ENCODE measurements at places on chromosomes 7 and 10.

DNA sequence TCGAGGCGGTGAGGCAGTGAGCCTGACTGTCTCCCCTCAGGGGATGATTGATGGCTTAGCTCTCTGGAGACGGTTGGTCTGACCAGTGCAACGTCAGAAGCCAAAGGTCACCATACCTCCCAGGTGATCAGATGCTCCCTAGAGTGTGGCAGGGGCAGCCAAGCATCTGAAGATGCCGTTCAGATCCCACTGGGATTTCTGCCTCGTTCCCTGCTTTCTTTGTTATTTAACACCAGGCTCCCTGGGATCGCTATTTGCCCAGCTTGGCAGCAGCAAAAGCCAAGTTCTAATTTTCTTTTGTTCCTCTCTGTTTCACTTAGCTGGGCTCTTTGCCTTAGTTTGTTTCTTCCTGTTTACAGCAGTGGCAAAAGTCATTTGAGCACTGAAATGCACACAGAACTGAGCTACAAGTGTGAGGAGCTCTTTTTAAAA, 53.5 kb upstream of the SVIL start:
- DNase-seq = no peak

- DNase-seq = no peak
Measured at GRCh38 chr10:110040767-110041478, 33.1 kb downstream of the ADD3 start.

DNA sequence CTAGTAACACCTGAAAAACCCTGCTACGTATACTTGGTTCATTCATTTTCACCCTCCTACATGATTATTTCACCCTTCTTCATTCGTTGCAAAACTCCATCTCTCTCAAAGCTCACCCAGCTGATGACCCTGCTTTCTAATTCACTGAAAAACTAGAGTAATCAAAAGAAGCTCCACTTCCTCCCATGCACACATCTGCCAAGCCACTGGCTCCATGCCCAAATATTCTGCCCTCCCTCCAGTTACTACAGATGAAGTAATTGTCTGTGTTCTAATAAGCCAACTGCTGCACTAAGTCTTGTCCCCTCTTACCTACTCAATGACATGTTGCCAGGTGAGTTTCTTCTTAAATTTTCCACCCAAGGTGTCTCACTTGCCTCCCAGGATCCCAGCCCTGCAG, 96.9 kb upstream of the CCDC71L start:
- DNase-seq = no peak

DNA sequence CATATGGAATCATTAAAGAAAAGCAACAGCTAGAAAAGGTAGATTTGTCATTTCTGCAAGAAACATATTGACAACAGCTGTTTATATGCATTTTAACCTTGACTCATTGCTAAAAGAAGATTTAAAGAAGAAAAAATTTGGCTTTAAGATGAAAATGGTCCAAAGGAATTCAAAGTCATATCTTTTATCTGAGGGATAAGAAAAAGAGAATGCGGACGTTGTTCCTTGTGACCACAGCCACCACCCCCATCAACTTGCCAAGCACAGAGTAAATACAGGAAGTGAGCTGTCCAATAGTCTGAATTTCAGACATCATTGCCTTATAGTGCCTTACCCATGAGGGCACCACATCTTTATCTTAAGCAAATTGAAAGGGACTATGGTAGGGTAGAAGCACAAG, 7.3 kb upstream of the CRPPA start:
- DNase-seq = no peak

DNA sequence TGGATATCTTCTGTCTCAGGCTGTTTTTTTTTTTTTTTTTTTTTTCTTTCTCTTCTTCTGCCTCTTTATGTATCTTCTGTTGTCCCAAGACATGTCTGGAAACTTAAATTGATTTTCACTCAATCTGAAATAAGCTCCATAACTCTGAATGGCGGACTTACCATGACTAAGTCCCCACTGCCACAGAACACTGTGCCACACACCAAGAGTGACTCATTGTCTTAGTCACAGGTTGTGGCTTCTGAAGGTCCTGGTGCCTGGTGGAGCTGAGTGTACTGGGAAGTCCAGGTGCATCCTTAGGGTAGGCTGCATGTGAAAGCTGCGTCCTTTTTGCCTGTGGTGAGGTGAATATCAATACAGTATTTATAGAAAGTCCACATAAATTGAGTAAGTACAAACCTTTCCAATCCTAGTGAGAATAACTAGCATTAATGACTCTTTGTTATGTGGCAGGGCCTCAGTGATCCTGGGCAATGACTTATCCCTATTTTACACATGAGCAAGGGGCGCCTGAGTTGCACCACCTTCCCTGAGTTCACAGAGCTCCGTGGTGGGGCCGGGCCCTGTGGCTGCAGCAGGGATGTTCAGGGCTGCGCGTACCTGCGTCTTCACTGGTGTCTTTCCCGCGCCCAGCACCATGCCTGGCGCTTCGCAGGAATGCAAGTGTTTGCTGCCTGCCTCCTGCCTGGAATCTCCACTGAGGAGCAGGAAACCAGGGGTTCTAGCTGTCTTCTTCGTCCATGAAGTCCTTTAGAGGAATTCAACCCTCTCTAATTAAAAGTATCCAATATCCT, 4.3 kb downstream of the PFKP start:
- peak; percentile 56 for DNase-seq

GRCh38 chr10:6233725-6234277, 31.1 kb downstream of the PFKFB3 start:
- no peak for DNase-seq

DNA sequence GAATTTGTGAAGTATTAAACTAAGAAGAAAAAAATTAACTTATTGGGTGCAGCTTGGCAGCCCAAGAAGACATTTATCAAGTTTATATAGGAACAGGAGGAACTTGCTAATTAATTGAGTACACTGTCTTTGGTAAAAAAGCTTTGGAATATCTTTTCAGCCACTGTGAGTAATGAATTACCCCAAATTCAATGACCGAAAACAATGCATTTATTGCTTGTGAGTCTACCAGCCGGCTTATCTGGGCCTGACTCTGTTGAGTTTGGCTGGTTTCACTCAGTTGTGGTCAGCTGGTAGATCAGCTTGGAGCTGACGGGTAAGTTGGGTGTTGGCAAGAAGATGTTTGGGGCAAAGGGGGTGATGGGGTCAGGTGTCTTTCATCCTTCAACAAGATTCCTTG, 11.6 kb downstream of the GNG11 start:
- no peak for DNase-seq

GRCh38 chr10:6274040-6274439, 71.3 kb downstream of the PFKFB3 start:
- no peak for DNase-seq

DNA sequence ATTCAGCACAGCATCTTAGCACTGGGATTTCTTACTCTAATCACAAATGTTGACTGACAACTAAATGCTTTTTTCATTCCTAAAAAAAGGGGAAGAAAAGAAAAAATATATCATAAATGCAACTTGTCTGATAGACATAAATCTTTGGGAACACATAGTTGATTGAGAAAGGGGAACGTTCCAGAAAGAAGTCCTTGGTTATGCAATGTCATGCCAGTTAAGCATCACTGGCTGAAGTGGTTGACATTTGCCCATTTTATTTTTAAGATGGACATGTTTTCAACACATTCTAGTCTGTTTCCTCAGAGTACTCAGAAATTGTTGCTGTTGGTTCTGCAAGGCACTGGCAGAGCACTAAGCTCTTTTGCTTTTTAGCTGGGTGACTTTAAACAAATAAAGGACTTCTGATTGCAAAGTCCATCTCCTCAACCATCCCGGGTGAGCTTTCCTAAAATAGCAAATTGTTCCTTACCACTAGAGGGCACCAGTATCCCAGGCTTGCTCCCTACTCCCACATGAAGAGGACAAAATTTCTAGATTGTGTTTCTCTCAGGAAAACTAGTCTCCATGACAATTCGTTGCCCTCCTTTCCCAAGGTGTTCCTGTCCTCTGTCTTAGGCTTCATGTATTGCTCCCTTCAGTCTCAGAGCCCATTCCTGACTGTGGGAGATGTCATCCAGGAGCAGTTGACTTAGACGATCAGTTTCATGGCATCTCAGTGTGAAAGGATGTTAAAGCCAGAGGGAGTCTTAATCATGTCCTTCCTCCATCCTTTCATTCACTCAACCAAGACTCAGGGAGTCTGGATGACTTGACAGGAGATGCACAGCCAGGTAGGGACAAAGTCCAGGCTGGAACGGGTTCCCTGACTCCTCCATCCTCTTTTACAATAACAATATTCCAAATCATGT, 23.9 kb downstream of the OPALIN start:
- DNase-seq = peak; percentile 54

GRCh38 chr10:27986821-27987220, 12.1 kb downstream of the ODAD2 start:
- no peak for DNase-seq

DNA sequence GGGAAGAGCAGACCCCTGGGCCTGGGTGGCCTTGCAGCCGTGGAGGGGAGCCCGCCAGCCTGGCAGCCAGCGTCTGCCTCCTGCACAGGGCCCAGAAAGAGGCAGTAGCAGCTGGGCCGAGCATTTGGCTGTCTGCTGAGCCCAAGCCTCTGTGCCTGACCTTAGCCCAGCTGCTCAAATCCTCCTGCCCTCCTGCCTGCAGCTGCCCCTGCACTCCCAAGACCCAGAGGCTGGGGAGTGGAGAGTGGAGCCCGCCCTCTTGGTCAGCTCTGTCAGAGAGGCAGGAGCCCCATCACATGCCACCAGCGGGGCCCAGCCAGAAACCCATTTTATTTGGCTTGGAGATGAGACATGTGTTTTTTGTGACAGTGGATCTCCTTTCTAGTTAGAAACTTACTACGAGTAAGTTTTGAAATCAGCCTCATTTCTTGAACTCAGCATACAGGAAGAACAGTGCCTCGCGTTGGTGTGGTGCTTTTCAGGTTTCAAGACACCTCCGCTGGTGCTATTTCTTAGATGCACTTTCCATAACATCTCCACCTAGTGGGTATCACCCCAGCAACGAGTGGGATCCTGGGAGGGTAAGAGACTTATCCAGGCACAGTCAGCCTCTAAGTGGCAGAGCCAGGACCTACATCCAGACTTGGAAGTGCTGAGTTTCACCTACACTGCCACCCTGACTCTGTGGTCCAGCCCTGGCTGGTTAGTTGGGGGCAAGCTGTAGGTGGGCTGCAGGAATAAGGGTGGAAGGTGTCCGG, 477.1 kb downstream of the RPS24 start:
- DNase-seq = no peak

DNA sequence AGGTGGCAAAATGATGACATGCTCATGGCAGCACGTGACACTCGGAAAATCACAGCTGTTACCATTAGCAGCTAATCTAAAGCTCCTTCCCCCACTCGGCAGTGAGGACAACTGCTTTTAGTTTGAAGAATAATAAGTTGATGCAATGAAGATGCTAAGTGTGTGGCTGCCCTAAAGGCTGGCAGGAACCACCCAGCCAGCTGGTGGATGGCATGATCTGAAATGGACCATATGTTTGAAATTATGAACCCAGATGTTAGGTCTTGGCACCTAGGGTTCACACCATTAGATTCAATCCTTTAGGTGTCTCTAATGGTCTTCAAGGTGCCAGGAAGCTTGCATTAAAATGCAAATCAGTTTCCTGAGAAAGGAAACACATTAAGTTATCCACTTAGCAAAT, 230.1 kb downstream of the WDR11 start:
- DNase-seq = no peak

- DNase-seq = no peak
Measured at GRCh38 chr7:16985621-16986020, 103.8 kb upstream of the AGR3 start.

- no peak for DNase-seq
Measured at GRCh38 chr7:16423761-16424160, 2.4 kb upstream of the CRPPA start.

- no peak for DNase-seq
Measured at GRCh38 chr7:146902728-146903127, 786.1 kb downstream of the CNTNAP2 start.

GRCh38 chr10:4460267-4460666, 365.7 kb upstream of the AKR1E2 start:
- DNase-seq = no peak

- no peak for DNase-seq
Measured at GRCh38 chr10:83250396-83250795, 888.9 kb upstream of the GHITM start.

- DNase-seq = no peak
Measured at GRCh38 chr10:3249307-3249889, 76.8 kb upstream of the PITRM1 start.

DNA sequence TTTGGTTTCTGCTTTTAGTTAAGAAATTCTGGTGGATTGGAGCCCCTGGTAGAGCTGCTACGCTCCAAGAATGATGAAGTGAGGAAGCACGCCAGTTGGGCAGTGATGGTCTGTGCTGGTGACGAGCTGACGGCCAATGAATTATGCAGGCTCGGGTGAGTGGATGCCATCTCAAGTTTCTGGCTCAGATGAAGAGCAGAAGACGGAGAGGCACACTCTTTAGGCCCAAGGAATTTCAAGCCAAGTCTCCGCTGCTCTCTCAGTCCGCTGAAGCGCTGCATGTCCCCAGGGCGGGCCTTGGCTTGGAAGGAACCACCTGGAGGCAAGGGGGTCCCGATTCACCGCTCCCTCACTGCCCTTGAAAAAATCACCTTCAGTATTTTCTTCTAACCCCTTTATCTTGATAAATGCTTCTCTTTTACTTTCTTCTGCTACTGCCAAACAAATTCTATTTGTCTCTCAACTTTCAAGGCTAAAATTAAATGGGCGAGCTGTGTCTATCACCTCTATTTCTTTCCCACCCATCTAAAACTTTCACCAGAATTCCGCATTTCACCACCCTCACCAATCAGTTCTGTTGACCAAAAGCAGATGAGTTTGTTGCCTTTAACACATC, 74.2 kb downstream of the ARMC3 start:
- DNase-seq = no peak

DNA sequence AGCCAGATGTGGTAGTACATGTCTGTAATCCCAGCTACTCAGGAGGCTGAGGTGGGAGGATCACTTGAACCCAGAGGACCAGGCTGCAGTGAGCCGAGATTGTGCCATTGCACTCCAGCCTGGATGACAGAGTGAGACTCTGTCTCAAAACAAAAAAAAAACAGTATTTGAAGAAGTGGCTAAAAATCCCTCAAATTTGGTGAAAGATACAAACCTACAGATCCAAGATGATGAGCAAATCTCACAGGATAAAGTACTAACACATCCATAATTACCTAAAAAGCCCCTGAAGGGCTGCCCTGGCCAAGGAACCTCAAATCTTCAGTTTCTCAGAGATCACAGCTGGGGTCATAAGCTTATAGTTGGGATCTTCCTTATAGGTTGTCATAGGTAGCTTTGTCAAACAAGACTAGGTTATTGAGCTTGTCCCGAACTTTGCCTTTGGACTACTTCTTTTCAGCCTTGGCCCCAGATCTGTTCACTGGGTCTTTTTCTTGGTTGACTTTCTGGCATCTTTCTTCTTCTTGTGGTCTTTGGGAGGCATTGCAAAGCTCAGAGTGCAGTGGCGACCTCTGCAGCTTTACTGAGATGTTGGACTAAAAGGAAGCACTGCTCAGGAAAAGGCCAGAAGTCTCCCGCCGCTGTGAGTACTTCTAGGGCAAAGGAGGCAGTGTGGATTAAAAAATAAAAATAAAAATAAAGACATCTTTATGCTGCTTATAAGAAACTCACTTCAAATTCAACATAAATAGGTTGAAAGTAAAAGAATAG, 28.6 kb upstream of the SAR1A start:
- DNase-seq = no peak

GRCh38 chr10:86652361-86653202, 1.8 kb upstream of the OPN4 start:
- no peak for DNase-seq

- no peak for DNase-seq
Measured at GRCh38 chr10:19767876-19768275, 48.4 kb upstream of the PLXDC2 start.

- DNase-seq = no peak
Measured at GRCh38 chr10:18460032-18460431, 191.4 kb downstream of the NSUN6 start.

- DNase-seq = no peak
Measured at GRCh38 chr7:108063520-108063933, 60.6 kb upstream of the LAMB1 start.

GRCh38 chr7:83970081-83970480, 224.5 kb downstream of the SEMA3A start:
- DNase-seq = no peak

All from erythroblast (primary cell).